ENCODE measurements at places on chromosomes 4 and X.

DNA sequence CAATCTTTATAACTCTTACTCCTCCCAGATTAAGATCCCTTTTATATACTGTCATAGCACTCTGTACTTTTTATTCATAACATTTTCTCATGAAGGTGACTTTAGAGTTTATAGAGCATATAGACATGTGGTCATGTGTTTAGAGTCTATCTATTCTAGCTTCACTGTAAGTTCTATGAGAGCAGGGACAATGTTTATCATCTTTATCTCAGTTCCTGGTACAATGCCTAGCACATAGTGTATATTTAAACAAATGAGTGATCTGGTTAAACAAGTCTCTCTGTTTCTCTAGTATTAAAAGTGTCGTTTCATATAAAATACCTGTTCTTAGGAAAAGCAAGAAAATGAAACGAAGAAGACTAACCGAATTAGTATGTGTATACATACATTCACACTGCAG, 3.2 kb downstream of the CXCL6 start:
- DNase-seq: no peak

DNA sequence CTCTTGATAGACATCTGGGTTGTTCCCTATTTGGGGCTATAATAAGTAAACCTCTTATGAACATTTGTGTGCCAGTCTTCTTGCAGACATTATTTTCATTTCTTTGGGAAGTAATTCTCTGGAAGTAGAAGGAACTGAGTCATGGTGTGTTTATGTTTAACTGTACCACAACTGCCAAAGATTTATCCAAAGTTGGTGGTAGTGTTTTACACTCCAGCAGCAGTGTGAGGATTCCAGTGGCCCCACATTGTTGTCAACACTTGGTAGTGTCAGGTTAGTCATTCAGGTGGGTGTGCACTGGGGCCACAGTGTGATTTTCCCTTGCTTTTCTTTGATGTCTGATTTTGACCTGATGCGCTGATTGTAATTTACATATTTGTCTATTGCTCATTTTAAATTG, 5.0 kb upstream of the UVSSA start:
- DNase-seq: peak; percentile 31

DNA sequence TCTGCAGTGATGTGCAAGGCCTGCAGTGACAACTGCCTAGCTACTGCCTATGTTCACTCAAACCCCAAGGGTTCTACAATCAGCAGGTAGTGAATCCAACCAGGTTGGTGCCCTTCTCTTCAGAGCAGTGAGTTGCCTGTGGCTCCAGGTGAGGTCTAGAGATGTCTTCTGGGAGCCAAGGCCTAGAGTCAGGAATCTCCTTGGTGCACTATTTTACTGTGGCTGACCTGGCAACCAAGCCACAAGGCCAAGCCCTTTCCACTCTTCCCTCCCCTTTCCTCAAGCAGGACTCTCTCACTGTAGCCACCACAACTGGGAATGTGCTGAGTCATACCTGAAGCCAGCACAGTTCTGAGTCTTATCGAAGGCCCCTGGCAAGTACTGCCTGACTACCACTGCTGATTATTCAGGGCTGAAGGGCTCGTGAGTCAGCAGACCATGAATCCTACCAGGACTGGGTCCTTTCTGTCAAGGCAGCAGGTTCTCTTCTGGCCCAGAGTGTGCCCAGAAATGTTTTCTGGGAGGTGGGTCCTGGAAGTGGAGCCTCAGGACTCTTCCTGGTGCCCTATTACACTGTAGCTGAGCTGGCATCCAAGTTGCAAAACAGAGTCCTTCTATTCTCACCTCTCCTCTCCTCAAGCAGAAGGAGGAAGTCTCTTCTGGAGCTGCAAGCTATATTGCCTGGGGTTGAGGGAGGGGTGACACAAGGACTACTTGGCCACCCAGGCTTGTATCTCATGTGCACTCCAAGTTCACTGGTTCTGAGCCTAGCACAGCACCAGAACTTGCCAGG, 111.6 kb downstream of the BTC start:
- DNase-seq: peak; percentile 95

GRCh38 chr4:72842323-72842722, 227.2 kb downstream of the COX18 start:
- DNase-seq: no peak

GRCh38 chrX:107227780-107228485, 21.5 kb downstream of the DNAAF6 start:
- no peak for DNase-seq

- no peak for DNase-seq
Measured at GRCh38 chr4:183626168-183626567, 32.8 kb downstream of the RWDD4 start.

DNA sequence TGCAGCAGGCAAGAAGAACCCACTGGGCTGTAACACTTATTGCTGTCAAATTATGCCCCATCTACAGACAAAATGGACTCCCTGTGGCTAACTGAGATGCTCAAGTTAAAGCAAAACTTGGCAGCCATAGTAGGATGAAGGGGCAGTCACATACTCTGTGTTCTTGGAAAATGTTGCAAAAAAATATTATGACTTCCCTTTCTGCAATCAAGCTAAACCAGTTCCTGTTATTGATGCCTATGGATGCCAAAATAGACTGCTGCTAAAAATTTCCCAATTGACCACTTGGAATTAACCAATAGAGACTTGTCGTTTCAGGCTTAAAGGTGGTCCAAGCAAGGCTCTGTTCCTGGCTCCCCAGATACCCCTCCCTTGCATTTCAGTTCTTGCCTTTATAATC, 49.5 kb downstream of the IQCM start:
- no peak for DNase-seq

DNA sequence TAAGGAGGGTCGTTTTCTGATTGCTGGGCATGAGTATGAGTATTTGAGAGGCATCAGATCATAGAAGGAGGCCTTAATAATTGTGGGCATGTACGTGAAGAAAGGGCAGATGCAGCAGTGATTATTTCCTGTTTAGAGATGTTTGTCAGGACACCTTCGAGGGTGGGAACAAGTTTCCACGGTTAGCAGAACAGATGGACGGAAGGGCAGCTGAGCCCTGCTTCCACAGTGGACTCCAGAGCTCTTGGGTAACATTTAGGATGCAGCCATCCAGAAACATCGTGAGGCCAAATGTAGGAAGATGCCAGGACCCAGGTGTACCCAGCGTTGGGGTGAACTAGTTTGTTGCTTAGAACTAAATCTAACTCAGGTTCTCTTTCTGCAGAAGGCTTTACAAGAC, 231.3 kb upstream of the FAT1 start:
- DNase-seq: no peak

Data from fibroblast of mammary gland (primary cell).